ENCODE measurements at places on chromosomes 13 and 19.

DNA sequence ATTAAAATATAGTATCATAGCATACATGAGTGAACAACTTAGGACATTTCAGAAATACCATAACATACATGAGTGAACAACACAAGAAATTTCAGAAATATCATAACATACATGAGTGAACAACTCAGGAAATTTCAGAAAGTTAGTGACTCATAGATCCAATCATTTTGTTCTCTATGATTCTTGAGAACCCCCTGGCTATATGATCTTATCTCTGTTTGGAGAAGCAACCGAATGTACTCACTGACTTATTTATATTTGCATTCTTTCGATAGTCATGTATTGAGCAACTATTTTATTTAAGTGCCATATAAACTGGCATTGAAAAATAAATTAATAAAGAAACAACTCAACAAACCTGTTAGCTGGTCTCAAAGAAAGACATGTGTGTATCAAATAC lies 251.1 kb downstream of the EFNB2 start:
- no peak for DNase-seq

DNA sequence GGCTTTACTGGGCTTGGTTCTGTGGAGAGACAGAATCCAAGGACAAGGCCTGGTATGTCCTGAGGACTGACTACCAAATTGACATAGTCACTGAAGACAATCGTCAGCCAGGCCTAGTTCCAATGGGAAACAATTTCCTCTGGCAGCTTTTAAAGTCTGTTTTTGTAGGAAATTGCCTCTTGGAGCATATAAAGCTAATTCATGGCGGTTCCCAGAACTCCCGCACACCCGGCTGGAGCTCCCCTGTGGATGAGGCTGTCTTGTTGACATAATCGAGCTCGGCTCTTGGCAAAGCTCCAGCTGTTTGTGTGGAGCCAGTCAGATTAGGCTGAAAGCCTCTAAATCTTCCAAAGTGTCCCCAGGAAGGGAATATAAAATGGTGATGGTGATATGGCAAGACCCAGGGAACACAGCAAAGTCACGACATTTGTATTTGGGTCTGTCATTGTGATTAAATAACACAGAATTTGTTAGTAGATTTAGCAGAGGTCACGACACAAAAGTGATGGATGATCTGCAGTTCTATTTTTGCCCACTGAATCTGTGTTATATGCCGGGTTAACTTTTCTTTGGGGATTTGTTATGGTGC lies 395.0 kb downstream of the PCDH9 start:
- no peak for DNase-seq

DNA sequence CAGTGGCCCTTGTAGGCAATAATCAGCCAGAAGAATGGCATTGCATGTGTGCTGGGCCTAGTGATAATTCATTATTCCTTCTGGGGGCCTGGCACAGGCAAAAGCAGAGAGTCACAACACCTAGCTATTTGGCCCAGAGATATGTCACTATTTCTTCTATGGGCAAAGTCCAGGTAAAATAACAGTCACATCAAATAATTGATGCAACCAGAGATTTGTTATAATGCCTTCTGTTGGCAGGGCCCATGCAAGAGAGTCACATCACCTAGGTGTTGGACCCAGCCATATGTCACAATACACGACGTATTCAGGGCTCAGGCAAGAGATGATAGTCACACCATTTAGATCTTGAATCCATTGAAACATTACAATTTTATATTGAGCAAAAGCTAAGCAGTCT lies 66.1 kb downstream of the ZNF726 start:
- no peak for DNase-seq

- no peak for DNase-seq
These were observed 227.3 kb downstream of the POU4F1 start for GRCh38 chr13:78376033-78376432.

GRCh38 chr13:81138353-81138980 lies 797.5 kb upstream of the SPRY2 start:
- no peak for DNase-seq

DNA sequence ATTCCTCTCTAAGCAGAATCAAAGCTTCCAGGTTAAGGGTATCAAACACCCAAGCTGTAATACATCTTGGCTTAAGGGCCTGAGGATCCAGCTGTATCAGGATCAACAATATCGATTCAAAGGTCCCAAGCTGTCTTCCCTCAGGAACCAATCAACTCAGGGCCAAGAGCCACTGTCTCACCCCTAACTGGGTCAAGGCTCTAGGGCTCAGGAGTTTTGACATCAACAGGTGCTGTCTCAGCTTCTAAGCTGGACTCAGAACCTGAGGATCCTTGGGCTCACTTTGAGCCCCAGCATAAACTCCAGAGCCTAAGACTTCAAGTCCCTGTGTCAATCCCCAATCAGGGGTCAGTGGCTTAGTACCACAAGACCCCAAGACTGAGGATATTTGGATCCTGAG lies 917 bp downstream of the FBXW9 start:
- no peak for DNase-seq

DNA sequence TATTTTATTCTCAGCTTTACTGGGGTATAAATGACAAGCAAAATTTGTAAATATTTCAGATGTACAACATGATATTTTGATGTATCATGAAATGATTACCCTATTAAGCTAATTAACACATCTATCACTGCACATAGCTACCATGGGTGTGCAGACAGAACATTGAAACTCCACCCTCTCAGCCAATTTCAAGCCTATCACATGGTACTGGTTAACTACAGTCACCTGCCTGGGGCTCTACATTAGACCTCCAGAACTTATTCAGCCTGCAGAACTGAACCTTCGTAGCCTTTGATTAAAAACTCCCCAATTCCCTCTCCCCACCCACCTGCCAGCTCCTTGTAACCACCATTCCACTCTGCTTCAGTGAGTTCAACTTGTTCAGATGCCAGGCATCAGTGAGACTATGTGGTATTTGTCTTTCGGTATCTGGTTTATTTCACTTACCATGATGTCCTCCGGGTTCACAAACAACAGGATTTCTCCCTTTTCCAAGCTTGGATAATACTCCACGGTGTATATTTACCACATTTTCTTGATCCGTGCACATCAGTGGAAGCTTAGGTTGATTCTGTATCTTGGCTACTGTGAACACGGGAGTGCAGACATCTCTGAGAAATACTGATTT lies 19.2 kb downstream of the RAB20 start:
- DNase-seq: no peak

DNA sequence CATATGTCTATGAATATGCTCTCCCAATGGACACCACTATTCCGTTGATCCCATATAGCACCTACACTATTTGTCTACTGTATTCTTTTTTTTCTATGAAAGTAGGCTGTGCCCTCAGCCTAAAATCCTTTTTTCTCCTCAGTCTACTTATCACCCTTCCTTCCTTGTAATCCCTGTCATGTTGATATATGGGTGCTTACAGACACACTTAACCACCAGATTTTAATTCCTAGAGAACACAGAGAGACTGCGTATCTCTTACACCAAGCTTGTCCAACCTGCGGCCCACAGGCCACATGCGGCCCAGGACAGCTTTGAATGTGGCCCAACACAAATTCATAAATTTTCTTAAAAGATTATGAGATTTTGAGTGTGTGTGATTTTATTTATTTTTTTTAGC lies 101.1 kb downstream of the ZAR1L start:
- no peak for DNase-seq

GRCh38 chr19:45900738-45901431 lies 1.5 kb downstream of the MYPOP start:
- DNase-seq: no peak

GRCh38 chr13:31350560-31350959 lies 150.8 kb downstream of the B3GLCT start:
- no peak for DNase-seq

DNA sequence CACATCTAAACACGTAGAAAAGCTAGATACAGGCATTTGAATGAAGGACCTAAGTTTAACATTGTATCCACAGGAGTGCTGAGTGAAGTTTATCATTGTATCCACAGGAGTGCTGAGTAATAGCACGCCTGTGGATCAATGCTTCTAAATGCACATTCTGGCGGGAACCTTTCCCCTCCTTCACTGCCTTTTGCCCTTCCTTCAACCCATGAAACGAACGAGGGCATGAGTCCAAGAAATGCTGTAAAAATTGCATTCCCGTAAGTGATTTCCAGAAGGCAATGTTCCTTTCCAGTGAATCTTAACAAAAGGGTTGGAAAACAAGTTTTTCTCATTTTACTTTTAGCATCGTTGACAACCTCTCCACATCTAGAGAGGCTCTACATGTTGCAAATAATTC lies 88.1 kb downstream of the ZDHHC20 start:
- DNase-seq: no peak

DNA sequence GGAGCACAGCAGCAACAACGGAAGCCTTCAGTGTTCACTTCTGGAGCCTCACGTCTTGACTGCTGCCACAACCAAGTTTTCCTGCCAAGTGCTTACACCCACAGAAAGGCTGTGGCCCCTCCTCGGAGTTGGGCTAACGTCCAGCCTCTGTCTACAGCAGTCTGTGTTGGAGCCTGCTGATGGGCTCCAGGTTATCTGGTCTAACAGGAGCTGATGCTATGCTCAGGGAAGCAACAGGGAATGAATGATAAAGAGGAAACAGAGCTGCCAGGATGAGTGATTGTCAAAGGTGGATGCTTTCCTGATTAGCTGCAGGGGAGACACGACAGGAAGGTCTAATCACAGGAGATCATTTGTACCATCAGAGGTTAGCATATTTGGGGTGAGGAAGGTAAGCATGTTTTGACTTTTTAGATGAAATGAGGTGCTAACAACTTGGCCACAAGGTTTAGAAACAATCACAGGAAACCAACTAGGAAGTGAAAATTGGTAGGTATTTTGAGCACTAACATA lies 53.8 kb upstream of the RCBTB2 start:
- DNase-seq: no peak

- no peak for DNase-seq
These were observed 3.5 kb downstream of the CEBPG start for GRCh38 chr19:33376941-33377557.

DNA sequence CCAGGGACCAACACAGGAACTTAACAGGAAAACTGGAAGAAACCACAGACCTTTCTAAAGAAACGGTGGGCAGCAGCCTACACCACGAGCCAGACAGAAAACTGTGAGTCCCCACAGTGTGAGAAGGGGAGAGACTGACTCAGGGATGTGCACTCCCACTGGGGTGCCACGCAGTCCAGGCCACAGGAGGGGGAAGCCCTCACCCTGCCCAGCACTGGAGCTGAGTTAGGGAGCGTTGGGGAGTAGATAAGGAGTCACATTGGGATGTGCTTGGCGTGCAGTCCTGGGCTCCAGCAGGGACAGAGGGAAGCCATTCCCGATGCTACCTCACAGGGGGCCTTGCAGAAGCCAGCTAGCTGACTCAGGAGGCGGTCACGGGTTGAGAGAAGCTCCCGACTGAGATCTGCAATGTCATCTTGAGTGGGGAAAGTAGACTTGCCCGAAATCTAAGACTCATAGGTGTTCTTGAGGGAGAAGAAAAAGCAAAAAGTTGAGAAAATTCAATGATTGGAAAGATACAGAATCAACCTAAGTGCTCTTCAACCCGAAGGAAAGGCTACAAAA lies 17.3 kb downstream of the SIGLEC8 start:
- no peak for DNase-seq

GRCh38 chr13:21050288-21051197 lies 10.8 kb downstream of the LATS2 start:
- DNase-seq: no peak

- no peak for DNase-seq
These were observed 1.4 kb downstream of the HNRNPUL1 start for GRCh38 chr19:41265395-41266153.

DNA sequence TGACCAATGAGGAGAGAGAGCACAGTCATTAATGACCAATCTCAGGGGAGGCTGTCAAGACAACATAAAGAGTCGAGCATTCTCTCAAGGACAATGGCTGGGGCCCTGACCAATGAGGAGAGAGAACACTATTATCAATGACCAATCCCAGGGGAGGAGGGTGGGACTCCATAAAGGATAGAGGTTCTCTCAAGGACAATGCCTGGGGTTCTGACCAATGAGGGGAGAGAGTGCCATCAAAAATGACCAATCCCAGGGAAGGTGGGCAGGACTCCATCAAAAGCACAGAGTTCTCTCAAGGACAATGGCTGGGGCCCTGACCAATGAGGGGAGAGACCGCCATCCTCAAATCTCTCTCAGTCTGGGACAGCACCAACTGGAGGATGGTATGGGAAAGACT lies 3.3 kb upstream of the KLK11 start:
- no peak for DNase-seq

DNA sequence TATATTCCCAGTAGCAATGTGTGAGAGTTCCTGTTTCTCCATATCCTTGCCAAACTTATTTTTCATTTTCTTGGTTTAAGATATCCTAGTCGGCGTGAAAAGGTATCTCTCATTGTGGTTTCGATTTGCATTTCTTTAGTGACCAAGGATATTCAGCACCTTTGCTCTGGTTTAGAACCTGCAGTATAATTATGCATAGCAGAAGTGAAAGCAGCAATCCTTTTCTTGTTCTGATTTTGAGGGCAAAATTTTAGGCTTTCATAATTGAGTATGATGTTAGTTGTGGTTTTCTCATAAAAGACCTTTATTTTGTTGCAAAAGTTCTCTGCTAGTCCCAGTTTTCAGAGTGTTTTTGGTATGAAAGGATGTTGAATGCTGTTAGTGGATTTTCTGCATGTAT lies 491.0 kb downstream of the FGF9 start:
- no peak for DNase-seq
